ENCODE measurements at places on chromosomes 13 and 19.

DNA sequence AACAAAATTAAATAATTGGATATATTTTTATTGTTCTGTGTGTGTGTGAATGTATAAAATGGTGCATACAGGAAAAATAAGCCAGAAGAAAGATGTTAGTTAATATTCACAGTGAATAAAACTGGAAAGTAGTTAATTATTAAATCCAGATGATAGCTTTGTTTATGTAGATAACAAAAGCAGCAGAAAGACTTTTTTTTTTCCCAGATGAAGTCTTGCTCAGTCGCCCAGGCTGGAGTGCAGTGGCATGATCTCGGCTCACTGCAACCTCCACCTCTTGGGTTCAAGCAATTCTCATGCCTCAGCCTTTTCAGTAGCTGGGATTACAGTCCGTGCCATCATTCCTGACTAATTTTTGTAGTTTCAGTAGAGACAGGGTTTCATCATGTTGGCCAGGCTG is 140.1 kb downstream of the ZNF486 start:
- DNase-seq, result no peak

- no peak for DNase-seq
Measured at GRCh38 chr19:33902802-33903488, 106.3 kb downstream of the KCTD15 start.

DNA sequence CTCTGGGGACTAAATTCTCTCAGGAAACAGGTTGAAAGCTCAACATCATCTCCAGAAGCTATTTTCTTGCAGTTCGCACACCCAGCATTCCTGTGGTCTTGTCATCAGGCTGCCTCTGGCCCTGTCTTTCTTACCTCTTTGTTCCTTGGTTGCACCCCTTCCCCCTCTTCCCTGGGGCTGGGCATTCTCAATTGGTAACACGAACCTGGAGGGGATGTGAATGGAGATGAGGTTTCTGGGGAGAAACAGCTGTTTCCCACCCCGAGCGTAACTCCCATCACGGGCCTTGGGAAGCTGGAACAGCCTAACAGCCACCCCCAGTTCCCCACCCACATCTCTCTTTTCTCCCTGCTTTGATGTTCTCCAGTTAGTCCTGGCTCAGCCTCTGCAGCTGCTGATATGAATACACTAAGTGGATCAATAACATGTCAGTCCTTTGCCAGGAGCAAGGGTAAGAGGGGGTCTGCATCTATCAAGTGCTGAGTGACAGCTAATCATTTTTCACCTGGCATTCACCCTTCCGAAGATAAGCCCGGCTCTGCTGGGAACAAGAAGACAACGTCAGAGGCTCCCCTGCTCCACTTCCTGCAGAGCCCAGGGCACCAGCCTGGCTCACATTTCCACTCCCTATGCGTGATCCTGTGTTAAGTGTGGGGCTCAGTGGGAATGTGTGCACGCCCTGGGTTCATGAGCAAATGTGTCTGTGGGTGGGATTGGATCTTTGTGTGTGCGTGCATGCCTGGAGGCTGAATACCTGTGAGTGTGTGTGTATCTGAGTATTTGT is 74.0 kb upstream of the KCTD15 start:
- no peak for DNase-seq

GRCh38 chr19:45418802-45419201 is 4.9 kb downstream of the ERCC1 start:
- no peak for DNase-seq

GRCh38 chr19:32671883-32672593 is 2.9 kb downstream of the ANKRD27 start:
- no peak for DNase-seq

- DNase-seq, result peak; percentile 70
Measured at GRCh38 chr19:54035215-54036178, 28.2 kb downstream of the VSTM1 start.

- DNase-seq, result no peak
Measured at GRCh38 chr19:13952931-13953531, 722 bp downstream of the DCAF15 start.

DNA sequence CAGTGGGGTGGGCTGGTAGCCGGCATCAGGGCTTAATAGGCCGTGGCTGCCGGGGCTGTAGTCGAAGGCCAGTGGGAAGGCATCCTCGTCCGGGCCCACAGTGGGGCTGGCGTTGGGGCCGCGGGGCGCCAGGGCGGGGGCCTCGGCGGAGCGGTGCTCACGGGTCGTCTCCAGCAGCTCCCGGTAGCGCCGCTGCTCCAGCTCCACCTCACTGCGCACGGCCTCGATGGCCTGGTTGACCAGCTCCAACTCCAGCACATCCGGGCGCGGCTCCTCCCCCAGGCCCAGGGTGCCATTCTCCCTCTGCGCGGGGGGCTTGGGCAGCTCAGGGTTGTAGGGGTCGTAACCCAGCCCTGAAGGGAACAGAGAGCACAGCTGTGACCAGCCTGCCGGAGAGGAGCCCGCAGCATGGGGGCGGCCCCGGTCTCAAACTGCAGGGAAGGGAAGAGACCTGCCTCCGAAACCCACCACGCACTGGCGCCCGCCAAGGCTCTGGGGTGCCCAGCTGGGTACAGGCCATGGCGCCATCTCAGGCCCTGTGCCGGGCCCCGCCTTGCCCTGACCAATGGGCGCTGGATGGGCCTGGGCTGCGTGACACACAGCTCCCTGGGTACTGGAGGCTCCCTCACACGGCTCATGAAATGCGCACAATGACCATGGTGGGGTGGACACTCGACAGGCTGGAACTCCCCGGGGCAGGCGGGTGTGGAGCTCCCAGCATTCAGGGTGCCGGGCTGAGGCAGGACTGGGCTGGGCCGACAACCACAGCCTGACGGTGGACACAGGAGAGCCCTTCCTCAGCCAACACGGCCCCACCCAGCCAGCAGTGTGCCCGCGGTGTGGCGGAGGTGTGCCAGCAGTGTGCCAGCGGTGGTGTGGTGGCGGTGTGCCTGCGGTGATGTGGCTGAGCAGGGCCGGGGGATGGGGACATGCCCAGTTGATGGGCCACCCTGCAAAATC is 16.5 kb upstream of the ATP8B3 start:
- peak; percentile 71 for DNase-seq

- DNase-seq, result no peak
Measured at GRCh38 chr19:8731428-8732169, 10.2 kb downstream of the OR2Z1 start.

GRCh38 chr13:108494991-108495645 is 134.3 kb upstream of the MYO16 start:
- DNase-seq, result peak; percentile 45

- DNase-seq, result no peak
Measured at GRCh38 chr13:30755678-30756077, 20.3 kb downstream of the ALOX5AP start.

DNA sequence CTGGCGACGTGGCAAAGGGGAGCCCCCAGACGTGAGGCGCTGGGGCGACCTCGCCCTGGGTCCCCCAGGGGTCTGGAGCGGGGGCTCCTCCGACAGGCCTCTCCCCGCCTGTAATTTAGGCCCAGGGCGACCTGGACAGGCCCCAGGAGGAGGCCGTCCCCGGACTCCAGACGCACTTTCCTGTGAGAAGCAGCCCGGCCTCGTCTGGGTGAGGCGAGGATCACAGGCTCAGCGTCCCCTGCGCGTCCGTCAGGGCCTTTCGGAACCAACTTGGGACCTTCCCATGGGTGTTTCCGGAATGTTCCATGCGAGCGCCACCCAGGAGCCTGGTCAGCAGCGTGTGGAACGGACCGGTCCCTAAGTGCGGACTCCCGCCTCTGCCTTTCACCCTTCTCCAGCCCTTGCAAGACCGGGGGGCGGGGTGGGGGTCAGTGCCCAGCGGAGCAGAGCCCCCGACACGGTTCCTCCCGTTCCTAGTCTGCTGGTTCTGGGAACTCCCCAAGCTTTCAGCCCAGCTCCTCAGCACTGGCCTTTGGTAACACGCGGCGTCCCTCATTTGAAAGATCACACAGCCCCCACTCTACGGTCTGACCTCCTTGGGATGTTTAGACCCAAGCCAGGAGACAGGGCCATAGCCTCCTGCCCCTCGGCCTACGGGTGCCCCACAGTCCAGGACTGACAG is 1.1 kb upstream of the GRTP1 start:
- peak; percentile 77 for DNase-seq

DNA sequence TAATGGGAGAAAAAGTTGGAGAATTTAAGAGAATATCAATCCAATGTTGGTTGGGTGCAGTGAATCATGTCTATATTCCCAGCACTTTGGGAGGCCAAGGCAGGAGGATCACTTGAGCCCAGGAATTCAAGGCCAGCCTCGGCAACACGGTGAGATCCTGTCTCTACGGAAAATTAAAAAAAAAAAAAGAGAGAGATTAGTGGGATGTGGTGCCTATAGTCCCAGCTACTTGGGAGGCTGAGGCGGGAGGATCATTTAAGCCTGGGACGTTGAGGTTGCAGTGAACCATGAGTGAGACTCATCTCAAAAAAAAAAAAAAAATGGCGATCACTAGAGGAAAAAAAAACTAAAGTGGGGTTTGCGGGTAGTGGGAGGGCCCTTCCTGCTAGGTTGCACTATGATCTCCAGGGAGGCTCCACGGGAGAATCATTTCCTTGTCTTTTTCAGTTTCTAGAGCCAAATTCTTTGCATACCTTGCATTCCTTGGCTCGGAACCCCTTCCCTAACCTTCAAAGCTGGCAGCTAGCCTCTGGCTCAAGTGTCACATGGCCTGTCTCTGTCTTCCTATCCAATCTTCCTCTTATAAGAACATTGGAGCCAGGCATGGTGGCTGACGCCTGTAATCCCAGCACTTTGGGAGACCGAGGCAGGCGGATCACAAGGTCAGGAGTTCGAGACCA is 5.8 kb upstream of the ERCC2 start:
- DNase-seq, result peak; percentile 76

- peak; percentile 97 for DNase-seq
Measured at GRCh38 chr19:294946-295686, 3.9 kb upstream of the PLPP2 start.

DNA sequence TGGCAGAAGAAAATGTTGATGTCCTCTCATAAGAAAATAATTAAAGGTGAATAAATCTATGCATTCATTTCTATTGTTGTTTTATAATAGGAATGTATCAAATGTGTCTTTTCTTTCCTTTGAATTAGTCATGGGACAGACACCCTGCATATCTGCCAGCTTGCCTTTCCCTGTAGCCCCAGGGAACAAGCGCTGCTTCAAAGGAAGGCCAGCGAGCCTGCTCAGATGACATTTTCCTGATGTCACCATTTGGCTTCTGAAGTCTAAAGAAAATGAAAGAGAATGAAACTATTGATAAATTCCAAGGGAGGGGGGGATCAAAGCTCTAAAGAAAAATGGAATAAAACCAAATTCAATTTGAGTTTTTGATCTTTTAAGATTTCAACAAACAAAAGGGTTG is 574.8 kb downstream of the IRS2 start:
- no peak for DNase-seq

DNA sequence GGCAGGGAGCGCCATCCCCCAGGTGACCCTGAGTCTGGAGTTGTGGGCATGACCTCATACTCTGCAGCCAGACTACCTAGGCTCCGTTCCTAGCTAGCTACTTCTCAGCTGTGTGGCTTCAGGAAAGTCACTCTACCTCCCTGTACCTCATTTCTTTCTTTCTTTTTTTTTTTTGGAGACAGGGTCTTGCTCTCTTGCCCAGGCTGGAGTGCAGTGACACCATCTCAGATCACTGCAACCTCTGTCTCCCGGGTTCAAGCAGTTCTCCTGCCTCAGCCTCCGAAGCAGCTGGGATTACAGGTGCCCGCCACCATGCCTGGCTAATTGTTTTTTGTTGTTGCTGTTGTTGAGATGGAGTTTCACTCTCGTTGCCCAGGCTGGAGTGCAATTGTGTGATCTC is 15.0 kb downstream of the PLIN3 start:
- no peak for DNase-seq

- no peak for DNase-seq
Measured at GRCh38 chr13:67740871-67741535, 510.9 kb upstream of the PCDH9 start.

- no peak for DNase-seq
Measured at GRCh38 chr19:7360393-7360984, 11.8 kb downstream of the ARHGEF18 start.

DNA sequence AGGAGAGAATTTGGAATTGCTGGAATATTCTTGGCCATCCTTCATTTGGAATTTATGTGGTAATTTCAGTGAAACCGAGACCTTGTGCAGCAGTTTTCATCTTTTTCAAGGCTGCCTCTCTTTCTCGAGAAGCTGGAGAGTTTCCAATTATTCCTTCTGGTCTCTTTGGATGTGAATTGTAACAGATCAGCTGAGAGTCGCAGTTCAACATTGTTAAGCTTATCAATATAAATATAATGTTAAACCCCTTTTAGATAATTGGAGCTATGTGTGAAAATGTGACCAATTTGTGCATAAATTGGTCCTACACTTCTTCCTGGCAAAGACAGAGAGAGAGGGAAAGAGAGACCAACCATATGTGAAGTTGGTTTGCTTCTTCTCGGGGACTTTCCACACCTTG is 425.6 kb downstream of the TSHZ3 start:
- no peak for DNase-seq

- DNase-seq, result no peak
Measured at GRCh38 chr13:39039041-39039440, 785 bp downstream of the NHLRC3 start.

GRCh38 chr13:53783471-53783870 is 754.9 kb downstream of the OLFM4 start:
- no peak for DNase-seq

GRCh38 chr19:35149463-35149862 is 5.1 kb upstream of the FXYD5 start:
- no peak for DNase-seq

DNA sequence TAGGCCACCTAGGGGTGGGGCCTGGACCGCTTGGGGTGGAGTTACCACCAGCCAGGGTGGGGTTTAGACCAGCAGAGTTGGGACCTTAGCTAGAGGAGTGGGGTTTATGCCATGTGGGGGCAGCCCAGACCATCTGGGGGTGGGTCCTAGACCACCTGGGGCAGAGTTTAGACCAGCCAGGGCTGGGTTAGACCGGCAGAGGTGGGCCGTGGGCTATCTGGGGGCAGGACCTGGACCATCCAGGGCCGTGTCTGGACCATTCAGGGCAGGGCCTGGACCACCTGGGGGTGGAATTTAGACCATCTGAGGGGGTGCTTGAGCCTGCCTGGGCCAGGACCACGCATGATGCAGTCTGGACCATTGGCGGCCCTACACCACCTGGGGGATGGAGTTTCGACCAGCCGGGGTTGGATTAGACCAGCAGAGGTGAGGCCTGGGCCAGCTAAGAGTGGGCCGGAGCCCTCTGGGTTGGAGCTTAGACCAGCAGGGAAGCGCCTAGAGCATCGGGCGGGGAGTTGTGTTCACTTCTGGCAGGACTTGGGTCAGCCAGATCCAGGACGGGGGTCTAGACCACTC is 10.0 kb upstream of the CACNG6 start:
- DNase-seq, result peak; percentile 81

GRCh38 chr13:72514146-72514545 is 213.3 kb downstream of the MZT1 start:
- no peak for DNase-seq

- DNase-seq, result no peak
Measured at GRCh38 chr19:18558202-18558555, 509 bp downstream of the KXD1 start.

DNA sequence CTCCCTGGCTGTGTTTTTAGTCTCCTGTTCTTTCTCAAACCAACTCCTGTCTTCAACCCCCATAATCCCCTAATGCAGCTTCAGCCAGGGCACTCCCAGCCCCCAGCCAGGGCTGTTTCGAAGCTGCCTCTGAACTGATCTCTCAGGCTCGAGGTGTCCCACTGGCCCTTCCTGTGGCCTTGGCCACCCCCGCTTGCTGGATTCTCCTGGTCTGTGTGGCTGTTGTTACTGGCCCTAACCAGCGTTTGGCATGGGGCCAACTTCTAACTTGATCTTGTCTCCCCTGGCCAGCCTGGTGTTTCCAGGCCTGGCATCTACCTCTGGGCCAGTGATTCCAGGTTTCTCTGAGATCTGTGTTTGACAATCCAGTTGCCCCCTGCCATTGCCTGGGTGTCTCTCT is 11.0 kb downstream of the XAB2 start:
- no peak for DNase-seq
